ENCODE measurements at places on chromosomes 13 and 19.

DNA sequence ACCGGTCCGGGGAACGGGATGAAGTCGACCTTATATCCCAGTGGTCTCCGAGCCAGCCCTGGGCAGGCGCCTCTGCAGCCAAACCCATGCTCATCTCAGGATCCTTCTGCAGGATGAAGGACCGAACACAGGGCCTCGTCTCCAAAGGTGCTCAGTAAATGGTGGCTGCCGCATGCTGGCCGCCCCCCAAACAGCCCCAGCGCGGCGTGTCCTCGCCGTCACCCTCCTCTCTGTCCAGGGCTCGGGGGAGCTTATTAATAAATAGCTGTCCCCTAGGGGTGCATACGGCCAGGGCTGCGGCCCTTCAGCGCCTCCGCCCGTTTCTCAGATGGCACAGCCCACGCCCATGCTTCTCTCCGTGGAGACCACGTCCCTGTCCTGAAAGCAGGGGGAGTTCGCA lies 32.6 kb upstream of the SPACA7 start:
- no peak for DNase-seq

GRCh38 chr13:66378894-66379293 lies 851.2 kb downstream of the PCDH9 start:
- DNase-seq: no peak

DNA sequence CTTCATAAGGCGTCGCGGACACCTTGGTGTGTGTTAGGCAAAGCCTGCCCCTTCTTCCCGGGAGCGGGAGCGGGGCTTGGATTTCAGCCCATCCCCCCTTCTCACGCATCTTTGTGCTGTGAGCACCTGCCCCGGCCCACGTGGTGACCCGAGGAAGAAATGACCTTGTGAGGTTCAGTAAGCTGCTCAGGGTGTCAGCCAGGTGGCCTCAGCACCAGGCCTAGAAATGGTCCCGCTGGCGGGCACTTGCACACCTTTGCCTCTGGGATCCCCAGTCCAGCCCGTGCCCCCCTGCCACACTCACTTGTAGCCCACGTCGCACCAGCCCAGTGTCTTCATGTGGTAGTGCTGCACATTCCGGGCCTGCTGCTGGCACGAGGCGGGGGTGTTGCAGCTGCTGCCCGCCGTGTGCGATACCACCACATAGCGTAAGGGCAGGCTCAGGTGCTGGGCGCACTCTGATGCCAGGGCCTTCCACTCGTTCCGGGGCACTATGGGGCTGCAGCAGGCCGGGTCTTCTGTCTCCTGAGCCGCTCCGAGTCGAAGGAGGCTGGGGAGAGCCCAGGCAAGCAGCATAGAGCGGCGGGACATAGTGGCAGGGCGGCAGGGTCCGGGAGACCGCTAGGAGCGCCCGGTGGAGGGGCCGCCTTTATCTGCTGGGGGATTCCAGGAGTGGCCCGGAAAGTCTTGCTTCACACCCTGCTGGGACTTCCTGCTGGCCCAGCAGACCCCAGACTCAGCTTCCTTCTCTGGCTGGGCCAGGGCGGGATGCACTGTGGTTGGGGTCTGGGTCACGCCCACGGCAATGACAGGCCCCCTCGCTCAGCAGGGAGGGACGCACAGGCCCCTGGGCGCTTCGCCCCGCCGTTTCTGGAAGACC lies at the start of gene PGLYRP1:
PGLYRP1 (minus strand) TSS at position 623 of the 880 bp plus-strand sequence; CDS start at position 591, 32 bp downstream.
- no peak for DNase-seq

- no peak for DNase-seq
These were observed 325.1 kb downstream of the DCT start for GRCh38 chr13:94154367-94154766.

- no peak for DNase-seq
These were observed 8.9 kb upstream of the AMER2 start for GRCh38 chr13:25180775-25181537.

- DNase-seq: no peak
These were observed 74.0 kb downstream of the CAB39L start for GRCh38 chr13:49369866-49370265.
